ENCODE measurements at places on chromosomes 16 and 17.

DNA sequence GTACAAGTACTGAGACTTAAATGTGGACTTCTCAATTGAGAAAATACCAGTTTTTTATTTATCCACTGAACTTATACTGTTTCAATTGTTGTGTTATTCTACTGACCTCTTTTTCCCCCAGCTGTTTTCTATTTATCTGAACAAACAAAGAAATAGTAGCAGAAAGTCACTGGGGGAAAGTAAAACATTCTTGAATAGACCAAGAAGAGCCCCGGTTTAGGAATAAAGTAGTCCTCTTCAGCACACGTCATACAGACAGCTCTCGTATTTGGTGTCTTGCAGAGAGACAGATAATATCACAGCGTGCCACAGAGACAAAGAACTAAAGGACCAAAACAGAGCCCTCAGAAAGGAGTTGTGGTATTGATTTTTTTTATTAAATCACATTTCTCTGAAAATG is 1159.1 kb upstream of the CDH8 start:
- no peak for DNase-seq

GRCh38 chr17:66637491-66637890 is 197.4 kb upstream of the CACNG5 start:
- no peak for DNase-seq

- DNase-seq: no peak
Observed at GRCh38 chr16:66043326-66043725, 323.2 kb upstream of the CDH5 start.

DNA sequence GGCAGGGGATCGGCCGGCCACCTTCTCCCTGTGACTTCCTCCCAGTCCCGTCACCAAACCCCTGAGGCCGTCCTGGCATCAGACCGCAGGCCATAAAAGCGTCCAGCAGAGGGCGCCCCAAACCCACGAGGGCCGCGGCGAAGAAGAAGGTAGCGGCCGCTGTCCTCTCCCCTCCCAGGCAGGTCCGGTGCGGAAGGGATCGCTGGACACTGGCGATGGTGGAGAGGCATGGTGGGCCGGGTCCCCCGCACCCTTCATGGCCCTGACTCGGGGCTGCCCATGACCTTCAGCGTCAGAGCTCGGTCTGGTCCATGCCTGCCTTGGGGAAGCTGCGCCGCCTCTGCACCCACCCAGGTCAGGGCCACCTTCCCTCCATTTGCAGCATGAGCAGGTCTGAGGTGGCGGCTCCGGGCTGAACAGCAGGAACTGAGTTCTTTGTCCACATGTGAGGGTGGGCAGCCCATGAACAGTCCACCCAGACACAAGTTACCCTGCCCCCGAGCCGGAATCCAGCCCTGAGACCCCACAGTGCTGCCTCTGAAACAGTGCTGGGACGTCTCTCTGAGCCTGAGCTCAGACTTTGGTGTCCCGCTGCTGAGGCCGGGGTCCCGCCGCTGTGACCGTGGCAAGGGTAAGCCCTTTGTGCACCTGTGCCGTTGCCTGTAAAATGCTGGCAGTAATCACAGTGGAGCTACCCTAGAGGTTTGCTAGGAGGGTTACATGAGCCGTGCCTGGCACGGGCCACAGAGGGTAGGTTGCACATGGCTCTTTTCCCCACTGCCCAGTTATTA is 40.8 kb upstream of the CMIP start:
- no peak for DNase-seq

GRCh38 chr17:59221159-59221847 is 992 bp downstream of the GDPD1 start:
- DNase-seq: no peak

GRCh38 chr17:70886648-70887047 is 717.3 kb downstream of the KCNJ2 start:
- DNase-seq: no peak

DNA sequence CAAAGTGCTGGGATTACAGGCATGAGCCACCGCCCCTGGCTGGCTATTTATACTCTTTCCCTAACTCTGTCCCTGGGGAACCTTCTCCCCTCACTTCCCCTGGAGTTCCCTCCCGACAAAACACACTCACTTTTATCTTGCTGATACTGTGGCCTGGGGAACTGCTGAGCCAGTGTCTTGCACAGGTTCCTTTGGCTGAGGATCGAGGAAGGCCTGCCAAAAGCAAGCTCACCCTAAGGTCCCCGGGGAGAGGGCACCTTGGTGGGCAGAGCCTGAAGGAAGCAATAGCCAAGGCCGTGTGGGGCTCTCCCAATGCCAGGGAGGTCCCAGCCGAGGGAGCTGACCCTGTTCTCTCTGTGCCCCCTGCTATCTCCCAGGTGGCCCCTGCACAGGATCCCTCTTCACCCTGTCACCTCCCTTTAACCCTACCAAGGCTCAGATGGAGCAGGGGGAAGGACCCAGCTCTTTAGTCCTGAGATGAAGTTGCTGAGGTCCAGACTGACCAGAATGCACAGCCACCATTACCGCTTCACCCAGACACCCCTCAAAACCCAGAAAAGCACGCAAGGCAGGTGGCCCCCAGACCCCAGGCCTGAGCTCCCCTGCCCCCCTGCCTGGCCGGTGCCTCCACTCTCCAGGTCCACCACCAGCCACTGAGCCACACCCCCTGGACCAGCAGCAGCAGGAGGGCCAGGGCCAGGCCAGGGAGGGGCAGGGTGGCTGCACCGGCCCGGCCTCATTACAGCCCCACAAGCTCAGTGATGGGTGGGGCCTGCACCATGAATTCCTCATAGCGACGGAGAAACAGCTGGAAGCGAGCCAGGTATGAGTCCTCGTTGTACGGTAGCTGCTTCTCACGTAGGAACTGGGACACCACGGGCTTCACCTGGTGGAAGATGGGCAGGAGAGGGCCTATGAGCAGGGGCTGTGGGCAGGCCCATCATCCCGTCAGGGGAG is 5.1 kb upstream of the FDXR start:
- DNase-seq: no peak

- DNase-seq: no peak
Observed at GRCh38 chr17:31697838-31698237, 161.2 kb downstream of the COPRS start.

DNA sequence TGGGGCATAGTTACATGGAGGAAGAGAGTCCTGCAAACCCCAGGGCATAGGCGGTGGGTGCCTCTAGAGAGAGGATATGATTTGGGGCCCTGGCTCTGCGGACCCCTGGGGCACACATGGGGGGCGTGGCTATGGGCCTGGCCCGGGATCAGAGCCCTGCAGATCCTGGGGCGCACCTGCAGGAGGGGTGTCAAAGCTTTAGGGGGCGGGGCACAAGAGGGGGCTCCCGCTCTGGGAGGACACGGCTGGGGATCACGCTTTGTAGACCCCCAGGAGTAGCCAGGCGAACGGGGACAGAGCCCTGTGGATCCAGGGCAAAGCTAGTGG is 497 bp downstream of the BCL7C start:
- DNase-seq: no peak

DNA sequence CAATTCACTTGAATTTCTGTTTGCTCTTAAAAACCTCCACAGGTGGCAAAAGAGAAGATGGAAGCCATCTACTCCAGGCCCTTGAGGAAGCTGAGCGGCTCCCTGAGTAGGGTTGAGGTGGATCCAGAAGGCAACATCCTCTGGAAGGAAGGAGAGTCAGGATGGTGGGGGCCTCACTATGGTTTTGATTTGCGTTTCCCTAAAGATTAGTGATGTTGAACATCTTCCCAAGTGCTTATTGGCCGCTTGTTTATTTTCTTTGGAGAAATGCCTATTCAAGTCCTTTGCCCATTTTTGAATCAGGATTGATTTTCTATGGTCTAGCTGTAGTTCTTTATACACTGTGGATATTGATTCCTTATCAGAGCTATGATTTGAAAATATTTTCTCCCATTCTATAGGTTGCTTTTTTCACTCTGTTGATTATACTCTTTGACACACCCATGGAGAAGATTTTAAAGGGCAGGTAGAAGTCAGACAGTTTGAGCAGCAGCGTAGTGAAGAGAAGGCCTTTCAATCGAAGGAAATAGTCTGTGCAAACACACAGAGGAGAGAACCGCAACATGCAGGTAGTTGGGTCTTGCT is 58.6 kb downstream of the WSB1 start:
- DNase-seq: no peak

DNA sequence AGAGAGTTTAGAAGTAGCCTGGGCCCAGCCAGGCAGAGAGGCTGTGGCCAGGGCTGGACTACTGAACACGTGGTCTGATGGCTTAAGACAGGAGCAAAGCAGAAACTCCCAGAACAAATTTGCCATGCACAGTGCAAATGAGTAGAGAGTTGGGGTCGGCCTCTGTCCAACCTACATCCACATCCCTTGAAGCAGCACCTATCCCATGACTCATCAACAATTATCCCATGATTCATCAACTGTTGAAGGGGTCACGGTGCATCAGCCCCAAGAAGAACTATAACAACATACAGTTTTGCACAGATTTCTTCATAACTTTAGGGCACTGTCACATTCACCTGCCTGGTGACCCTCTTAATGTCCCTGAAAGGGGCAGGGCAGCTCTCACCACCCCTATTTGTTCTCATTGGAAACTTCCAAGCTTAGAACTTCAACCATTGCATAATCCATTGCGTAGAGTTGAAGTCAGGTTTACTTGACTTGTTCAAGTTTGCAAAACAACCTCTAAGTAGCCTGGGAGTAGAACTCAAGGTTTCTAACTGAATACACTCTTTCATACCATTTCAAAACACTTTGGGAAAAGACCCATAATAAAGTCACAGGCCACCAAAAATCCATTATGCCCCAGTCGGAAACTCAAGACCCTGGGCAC is 235.2 kb upstream of the CDH5 start:
- DNase-seq: no peak

DNA sequence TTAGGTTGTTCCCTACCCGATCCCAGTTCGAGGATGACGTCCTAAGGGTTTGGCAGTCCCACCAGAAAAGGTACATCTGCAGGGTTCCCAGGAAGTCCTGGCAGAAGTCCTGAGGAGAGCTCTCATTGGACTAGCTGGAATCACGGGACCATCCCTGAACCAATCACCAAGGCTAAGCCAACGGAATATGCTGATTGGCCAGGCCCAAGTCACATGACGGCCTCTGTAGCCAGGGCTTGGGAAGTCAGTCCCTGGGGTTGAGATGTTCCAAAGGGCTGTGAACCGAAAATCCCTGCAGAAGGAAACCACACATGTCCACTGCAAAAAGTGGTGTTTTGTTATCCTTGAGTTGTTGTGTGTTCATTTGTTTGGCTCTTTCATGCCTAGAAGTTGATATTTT is 68.2 kb upstream of the ZNF423 start:
- DNase-seq: no peak

All from cortex of kidney (tissue), 1 donor.